Amniotic epithelial cell (primary cell): ENCODE measurements at places on chromosomes 6 and 20.

DNA sequence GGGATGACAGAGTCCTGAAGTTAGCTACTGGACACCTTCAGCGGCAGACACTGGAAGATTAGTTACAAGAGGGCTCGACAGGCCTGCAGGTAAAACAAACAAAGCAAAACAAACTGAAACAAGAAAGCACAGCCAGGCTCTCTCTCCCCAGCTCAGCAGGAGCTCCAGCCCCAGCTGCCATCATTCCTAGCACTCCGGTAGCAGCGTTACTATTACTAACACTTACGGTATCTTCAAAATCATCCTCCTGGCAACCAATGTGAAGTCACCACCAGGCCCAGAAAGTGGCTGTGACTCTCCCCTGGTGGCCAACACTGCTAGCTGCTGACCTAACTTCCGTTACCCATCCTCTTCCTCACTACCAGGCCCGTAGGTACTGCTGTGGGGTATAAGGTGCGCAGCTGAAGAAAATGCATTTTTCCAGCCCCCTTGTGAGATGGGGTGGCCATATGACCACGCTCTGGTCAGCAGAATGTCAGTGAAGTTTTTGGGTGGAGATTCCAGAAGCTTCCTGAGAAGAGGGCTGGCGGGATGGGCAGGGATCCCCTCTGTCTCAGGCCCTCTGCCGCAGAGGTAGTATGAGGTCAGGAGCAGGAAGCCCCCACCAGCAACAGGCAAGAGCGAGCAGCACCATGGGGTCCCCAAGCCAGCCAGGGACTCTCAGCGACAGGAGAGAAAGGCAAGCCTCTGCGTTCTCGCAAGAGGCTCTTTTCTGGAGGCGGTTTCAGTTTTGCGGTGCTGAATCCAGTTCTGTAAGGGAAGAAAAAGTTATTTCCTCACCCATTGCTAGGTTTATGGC is 37.4 kb upstream of the TBXT start:
- DNase-seq = no peak

DNA sequence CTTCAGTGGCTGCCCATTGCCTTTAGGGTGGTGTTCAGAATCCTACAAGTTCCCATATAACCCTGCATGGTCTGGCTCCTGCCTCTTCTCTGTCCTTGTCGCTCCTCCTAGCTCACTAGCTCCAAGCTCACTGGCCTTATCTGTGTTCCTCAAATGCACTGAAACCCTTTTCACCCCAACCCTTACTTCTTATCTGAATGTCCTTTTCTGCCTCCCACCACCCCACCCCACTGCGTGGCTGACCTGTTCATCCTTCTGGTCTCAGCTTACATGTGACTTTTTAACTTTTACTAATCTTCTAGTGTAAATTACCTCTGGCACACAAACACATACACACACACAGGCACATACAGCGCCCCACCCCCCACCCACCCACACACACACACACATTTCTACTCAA is 41.0 kb upstream of the GLP1R start:
- no peak for DNase-seq

GRCh38 chr6:50785921-50786320 is 32.8 kb upstream of the TFAP2B start:
- DNase-seq = no peak

- no peak for DNase-seq
Observed at GRCh38 chr6:137989664-137990063, 117.6 kb downstream of the PERP start.

DNA sequence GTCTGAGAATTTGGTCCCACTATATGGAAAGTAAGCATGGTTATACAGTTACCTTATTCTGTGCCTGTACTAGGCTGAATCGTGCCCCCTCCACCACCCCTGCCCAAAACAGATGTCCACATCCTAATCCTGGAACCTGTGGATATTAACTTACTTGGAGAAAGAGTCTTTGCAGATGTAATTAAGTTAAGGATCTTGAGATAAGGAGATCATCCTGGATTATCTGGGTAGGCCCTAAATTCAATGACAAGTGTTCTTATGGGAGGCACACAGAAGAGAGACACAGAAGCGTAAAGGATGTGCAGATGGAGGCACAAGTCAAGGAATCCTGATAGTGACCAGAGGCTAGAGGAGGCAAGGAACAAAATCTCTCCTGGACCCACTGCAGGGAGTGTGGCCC is 116.7 kb upstream of the MAN1A1 start:
- DNase-seq = no peak

DNA sequence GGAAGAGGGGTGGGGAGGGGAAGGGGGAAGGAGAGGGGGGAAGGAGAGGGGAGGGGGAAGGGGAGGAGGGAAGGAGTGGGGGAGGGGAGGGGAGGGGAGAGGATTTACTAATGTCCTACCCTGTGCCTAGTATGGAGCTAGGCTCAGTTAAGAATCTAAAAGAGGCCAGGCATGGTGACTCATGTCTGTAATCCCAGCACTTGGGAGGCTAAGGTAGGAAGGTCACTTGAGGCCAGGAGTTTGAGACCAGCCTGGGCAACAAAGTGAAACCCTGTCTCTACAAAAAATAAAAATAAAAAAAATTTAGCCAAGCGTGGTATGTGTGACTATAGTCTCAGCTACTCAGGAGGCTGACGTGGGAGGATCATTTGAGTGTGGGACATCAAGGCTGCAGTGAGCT is 13.0 kb downstream of the UBE2J1 start:
- DNase-seq = peak; percentile 12

- DNase-seq = no peak
Observed at GRCh38 chr20:605237-605636, 4.9 kb downstream of the TCF15 start.

DNA sequence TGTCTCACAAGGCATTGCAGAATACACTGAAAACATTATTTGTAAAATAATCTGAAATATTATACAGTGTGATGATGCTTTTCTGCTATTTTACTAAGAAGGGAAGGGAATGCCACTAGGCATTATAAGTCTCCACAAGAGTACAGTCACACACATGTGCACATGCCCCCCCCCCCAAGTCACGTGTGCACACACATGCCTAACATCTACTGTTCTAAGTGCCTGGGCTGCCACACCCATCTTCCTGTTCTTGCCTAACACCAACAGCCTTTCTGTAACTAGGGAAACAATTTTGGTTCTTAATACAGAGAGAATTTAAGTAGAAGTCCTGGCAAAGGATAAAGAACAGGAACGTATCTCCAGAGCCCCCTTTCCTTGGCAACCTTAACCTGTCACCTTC is 58.2 kb upstream of the BCLAF1 start:
- DNase-seq = no peak

DNA sequence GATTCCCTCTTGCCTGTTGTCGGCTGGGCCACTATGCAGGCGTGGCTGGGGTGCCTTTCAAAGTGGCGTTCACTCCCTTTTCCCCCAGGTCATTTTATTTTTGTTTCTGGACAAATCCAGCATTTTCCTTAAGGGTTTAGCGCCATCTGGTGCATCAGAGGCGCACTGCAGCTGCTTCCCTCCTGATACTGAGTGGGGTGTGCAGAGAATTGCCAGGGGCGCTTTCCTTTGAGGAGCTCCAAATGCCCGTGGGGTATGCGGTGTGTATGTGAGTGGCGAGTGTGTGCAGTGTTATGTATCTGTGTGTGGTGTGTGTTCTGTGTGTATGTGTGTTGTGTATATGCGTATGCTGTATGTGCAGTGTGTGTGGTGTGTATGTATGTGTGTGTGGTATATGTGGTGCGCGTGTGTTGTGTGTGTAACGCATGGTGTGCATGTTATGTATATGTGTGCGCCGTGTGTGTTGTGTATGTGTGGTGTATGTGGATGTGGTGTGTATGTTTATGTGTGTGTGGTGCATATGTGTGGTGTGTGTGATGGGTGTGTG is 100.1 kb upstream of the AGPAT4 start:
- peak; percentile 34 for DNase-seq

- DNase-seq = no peak
Observed at GRCh38 chr6:72559067-72559466, 62.8 kb upstream of the KCNQ5 start.

GRCh38 chr20:62989201-62989601 is 17.6 kb downstream of the BHLHE23 start:
- no peak for DNase-seq

GRCh38 chr6:137759624-137760023 is 107.4 kb upstream of the TNFAIP3 start:
- DNase-seq = no peak

DNA sequence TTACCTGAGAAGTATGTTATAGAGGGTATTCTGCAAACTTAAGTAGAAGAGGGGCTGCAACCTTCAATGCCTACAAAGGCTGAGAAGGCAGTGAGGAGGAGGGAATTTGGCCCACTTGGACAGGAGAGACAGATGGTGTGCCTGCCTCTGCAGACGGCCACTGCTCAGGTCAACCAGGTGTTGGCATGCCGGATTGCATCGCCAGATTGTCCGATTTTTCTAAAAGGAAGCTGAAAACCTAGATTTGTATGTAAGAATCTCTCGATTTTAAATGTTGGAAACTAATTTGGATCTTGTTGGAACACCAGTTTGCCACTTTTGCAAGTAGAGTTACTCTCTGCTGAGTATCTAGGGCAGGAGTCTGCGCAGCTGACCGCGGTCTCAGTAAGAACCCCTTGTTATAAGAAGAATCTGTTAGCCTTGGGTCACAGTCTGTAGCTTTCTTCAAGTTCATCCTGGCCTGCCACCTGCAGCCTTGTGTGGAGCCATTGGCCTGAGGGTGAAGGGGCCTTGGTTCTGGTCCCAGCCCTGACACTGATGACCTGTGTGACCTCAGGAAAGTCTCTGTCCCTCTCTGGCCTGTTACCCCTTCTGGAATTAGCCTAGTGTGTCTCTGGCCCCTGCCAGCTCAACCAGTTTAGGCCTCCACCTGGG is 54.4 kb downstream of the TGM2 start:
- no peak for DNase-seq

DNA sequence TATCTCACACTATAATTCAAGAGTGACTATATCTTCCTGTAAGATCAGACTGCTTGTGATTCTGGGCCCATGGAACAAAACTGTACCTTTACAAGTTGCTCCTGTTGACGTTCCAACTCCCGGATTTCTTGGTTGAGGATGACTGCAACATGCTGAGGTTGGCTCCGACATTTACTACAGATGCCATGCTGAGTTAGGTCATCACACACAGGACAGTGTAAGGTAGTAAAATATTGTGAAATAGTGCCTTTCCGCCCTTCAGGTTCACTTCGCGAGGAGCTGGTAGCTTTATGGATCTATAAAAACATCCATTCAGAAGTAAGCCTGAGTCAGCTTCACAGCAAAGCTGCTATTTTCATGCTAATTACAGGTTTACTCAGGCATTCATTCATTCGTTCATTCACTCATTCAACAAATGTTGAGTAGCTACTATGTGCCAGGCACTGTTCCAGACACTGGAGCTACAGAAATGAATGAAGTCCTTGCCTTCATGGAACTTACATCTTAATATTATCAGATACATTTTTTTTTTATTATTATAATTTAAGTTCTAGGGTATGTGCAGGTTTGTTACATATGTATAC is 175.7 kb downstream of the REV3L start:
- DNase-seq = no peak

- no peak for DNase-seq
Observed at GRCh38 chr6:100457311-100457990, 7.3 kb downstream of the SIM1 start.

GRCh38 chr20:57699395-57699794 is 10.4 kb downstream of the PMEPA1 start:
- DNase-seq = no peak

DNA sequence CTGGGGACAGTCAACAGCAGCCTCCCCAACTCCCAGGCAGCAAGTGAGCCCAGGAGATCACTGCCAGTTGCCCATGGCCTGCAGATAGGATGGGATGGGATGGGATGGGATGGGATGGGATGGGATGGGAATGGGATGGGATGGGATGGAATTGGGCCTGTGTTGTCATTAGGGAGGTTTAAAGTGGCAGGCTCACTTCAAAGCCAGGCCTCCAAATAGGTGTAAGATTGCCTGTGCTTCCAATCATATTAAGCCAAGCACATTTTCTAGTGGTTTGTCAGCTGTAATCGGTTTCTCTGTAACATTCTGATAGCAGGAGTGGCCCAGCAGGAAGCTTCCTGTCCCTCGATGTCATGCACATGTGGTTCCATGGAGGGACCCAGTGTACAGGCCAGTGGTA is 82.7 kb upstream of the NXT1 start:
- no peak for DNase-seq

DNA sequence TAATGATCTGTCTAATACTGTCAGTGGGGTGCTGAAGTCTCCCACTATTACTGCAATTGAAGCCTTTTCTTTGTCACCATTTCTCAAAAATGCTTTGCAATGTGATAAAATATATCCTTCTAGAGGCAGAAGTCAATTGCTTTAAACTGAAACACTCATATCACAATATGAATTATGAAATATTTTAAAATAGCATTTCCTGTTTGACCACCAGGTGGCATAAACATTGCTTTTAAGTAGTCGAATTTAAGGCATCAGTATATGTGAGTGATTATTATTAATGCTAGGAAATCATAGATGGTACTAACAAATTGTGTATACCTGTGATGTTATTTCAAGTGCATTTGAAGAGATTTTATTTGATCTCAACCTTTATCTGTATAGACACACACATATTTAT is 87.5 kb downstream of the MEI4 start:
- peak; percentile 23 for DNase-seq

GRCh38 chr6:157224951-157225574 is 98.3 kb downstream of the TMEM242 start:
- DNase-seq = no peak

DNA sequence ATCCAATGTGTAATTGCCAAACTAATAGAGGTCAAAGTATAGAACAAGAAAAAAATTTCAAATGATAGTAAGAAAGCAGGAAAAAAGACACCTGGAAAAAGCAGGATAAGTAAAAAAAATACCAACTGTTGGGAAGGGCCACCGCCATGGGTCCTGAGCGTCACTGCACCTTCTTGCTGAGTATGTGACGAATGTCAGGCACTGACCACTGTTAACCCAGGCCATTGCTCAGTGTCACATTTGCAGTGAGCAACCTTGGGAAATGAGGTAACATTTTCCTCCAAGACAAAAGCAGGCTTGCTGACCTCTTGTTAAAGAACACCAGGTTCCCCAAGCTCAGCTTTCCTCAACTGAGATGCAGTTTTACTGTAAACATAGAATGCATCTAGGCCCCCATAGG is 15.6 kb upstream of the RPS6KA2 start:
- DNase-seq = no peak

DNA sequence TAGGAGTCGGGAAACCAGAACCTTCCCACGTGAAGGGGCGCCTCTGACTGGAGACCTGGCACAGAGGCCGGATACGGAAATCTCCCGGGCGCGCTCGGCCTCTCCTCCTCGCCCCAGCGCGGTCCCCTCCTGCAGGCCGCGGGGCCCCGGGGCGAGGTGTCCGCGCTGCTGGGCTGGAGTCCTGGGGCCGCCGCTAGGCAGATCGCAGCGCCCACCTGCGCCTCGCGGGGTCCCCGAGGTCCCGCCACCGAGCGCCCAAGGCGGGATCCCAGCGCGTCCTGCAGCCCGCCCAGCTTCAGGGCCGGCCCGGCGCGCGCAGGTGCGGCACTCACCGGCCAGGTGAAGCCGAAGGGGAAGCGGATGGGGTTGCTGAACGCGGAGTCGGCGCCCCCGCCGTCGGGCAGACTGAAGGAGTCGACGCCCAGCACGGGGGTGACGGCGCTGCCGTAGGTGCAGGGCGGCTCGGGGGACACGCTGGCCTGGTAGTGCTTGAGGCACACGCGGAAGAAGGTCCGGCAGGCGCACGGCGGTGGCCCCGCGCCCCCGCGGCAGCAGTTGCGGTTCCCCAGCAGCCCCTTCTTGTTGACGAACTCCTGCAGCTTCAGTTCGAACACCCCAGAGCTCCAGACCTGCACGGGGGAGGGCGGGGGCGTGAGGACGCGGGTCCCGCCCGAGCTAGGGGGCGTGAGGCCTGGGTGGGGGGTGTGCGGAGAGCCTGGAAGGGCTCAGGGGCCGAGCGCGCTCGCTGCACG is 1.5 kb downstream of the DLL1 start:
- no peak for DNase-seq

- DNase-seq = no peak
Observed at GRCh38 chr6:14638435-14638905, 520.9 kb downstream of the CD83 start.
